ENCODE measurements at places on chromosomes 13 and 19. TPM values are rescaled to one million over a fixed set of nuclear protein-coding genes. Genes with fewer than 3 reads are reported as not detected.

- no peak overlapping the region for H3K4me3 ChIP-seq
- no peaks in the 10 kb centered on the region for H3K27me3 ChIP-seq
- peaks cover 1% of the 10 kb centered on the region for H3K4me1 ChIP-seq
Measured at GRCh38 chr13:76285463-76285862, 600.7 kb downstream of the KCTD12 start.

DNA sequence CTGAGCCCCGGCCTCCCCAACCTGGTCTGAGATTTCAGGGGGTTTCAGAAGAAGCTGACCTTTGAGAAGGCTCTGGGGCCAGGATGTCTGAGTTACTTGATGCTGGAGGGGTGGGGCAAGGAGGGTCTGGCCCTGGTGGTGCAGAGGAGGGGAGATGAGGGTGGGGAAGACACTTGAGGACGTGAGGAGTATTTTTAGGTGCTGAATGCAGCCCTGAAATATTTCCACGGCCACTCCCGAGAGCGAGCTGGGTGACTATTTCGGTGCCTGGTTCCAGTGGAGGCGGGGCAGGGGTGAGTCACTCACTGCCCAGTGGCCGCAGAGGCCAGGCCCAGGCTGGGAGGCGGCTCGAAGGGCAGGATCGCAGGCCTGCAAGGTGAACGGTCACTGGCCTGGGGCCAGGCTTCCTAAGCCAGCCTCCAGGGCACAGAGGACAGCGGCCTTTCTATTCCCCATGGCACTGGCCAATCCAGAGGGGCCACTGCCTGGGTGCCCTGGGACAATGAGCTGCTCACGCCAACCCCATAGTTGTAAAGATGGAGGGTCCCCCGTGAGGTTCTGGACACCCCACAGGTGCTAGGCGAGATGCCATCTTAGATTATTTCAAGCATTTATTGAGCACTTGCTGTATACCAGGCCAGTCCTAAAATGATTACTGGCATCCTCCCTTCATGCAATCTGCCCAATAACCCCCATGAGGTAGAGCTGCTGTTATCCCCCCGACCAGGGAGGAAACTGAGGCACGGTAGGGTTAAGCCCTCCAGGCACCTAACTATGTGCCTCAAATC, 19.7 kb upstream of the JUND start:
- H3K4me3 ChIP-seq = no peak overlapping the region
- peaks cover 12% of the 10 kb centered on the region for H3K4me1 ChIP-seq
- peak; percentile 70 for DNase-seq
- H3K36me3 ChIP-seq = no peaks in the 10 kb centered on the region

DNA sequence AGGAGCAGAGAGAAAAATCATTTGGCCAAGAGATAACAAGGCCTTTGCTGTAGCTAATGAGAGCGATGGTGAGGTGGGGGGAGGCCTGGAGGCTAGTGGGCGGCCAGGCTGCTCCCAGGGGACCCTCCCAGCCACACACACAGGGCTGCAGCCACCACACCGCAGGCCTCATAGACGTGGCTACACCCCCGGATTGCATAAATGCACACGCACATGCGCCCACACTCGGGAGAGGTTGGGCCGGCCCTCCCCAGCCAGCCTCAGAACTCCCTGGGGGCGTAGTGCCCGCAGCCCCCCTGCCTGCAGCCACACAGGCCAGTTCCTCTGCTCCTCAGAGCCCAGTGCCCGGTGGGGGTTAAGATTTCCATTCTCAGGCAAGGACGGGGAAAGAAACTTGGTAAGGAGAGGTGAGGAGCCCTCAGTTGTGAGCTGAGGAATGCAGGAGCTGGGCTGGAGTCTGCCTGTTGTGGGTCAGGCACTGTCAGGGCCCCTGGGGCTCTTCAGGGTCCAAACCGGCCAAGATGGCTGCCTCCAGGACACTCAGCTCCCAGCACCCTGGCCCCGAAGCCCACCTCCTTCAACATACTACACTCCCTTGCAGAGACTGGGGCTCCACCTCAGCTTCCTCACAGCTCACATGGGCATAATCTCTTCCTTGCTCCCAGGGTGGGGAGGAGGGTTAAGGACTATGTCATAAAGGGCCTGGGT, 8.0 kb downstream of the PTH2 start:
- H3K4me3 ChIP-seq = no peak overlapping the region
- no peaks in the 10 kb centered on the region for H3K4me1 ChIP-seq
- DNase-seq = no peak
- H3K27ac ChIP-seq = no peak overlapping the region

GRCh38 chr19:47480658-47481057, 3.4 kb downstream of the KPTN start:
- DNase-seq = no peak
- peaks cover 3% of the 10 kb centered on the region for H3K4me1 ChIP-seq
- no peaks in the 10 kb centered on the region for H3K27me3 ChIP-seq
- H3K27ac ChIP-seq = no peak overlapping the region
- no peaks in the 10 kb centered on the region for H3K36me3 ChIP-seq

- H3K36me3 ChIP-seq = no peaks in the 10 kb centered on the region
- no peaks in the 10 kb centered on the region for H3K27me3 ChIP-seq
- H3K4me1 ChIP-seq = peaks cover 2% of the 10 kb centered on the region
- peak; percentile 47 for DNase-seq
- H3K27ac ChIP-seq = no peak overlapping the region
Measured at GRCh38 chr13:113034451-113035212, 65.6 kb downstream of the MCF2L start.

- no peak for DNase-seq
- H3K27ac ChIP-seq = no peak overlapping the region
- peaks cover 7% of the 10 kb centered on the region for H3K4me1 ChIP-seq
- no peaks in the 10 kb centered on the region for H3K27me3 ChIP-seq
- no peaks in the 10 kb centered on the region for H3K36me3 ChIP-seq
Measured at GRCh38 chr13:48573213-48574007, 40.5 kb upstream of the RCBTB2 start.

GRCh38 chr13:36839981-36840380, 21.0 kb downstream of the RFXAP start:
- no peaks in the 10 kb centered on the region for H3K36me3 ChIP-seq
- H3K4me3 ChIP-seq = no peak overlapping the region
- no peaks in the 10 kb centered on the region for H3K27me3 ChIP-seq
- H3K27ac ChIP-seq = no peak overlapping the region
- H3K4me1 ChIP-seq = no peaks in the 10 kb centered on the region

DNA sequence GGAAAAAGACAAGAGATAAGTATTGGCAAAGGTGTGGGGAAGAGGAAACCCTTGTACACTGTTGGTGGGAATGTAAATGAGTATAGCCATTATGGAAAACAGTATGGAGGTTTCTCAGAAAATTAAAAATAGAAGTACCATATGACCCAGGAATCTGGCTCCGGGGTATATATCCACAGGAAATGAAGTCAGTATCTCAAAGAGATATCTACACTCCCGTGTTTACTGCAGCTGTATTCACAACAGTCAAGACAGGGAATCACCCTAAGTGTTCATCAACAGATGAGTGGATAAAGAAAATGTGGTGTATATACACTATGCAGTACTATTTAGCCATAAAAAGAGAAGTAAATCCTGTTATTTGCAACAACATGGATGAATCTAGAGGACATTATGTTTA, 13.5 kb downstream of the KCTD12 start:
- DNase-seq = no peak

GRCh38 chr19:13428352-13428751, 77.9 kb downstream of the CACNA1A start:
- no peak for DNase-seq
- no peaks in the 10 kb centered on the region for H3K27me3 ChIP-seq
- H3K36me3 ChIP-seq = no peaks in the 10 kb centered on the region
- H3K27ac ChIP-seq = no peak overlapping the region

GRCh38 chr13:73664851-73665250, 469.4 kb downstream of the KLF12 start:
- no peak overlapping the region for H3K27ac ChIP-seq
- no peaks in the 10 kb centered on the region for H3K27me3 ChIP-seq
- no peak overlapping the region for H3K4me3 ChIP-seq

DNA sequence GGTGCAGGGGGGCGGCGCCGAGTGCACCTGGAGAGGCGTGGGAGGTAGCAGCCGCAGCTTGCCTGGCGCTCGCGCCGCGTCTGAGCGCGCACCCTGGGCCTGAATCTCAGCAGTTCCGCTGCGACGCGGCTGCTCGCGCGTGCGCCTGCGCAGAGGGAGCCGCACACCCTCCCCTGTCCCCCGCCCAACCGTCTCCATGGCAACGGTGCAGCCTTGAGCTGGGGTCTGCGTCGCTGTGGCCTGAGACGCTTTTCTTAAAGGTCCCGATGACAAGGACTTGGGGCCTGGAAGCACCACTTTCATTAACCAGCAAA, at the start of gene PNMA8B:
Gene PNMA8B (minus strand): TSS at position 82 of the 314 bp plus-strand sequence. CDS start 402 bp downstream, outside the sequence.
- H3K27ac ChIP-seq = no peak within 1 kb of the TSS
- peak within 1 kb of the TSS; percentile 18 for H3K4me3 ChIP-seq
- H3K4me1 ChIP-seq = peaks cover 5% of the 10 kb centered on the region
- no peaks in the 10 kb centered on the region for H3K36me3 ChIP-seq

- no peak for DNase-seq
- no peak overlapping the region for H3K4me3 ChIP-seq
- H3K36me3 ChIP-seq = no peaks in the 10 kb centered on the region
- no peaks in the 10 kb centered on the region for H3K27me3 ChIP-seq
Measured at GRCh38 chr13:32150239-32150638, 118.7 kb downstream of the FRY start.

DNA sequence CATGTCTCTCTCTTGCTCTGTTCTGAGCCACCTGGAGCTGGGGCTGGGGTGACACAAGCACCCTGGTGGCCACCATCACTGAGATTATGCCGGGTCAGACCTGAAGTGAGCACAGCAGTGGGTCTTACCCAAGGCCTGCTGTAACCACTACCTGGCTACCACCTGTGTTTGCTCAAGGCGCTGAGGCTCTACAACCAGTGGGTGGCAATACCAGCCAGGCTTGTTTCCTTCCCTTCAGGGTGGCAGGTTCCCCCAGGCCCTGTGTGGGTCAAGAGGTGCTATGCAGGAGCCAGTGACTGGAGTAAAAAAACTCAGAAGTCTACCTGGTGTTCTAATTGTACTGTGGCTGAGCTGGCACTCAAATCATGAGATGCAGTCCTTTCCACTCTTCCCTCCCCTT, 8.0 kb upstream of the ZNF443 start:
- H3K4me1 ChIP-seq = no peaks in the 10 kb centered on the region
- no peak overlapping the region for H3K27ac ChIP-seq
- H3K36me3 ChIP-seq = no peaks in the 10 kb centered on the region
- H3K27me3 ChIP-seq = no peaks in the 10 kb centered on the region
- H3K4me3 ChIP-seq = no peak overlapping the region
- DNase-seq = no peak

DNA sequence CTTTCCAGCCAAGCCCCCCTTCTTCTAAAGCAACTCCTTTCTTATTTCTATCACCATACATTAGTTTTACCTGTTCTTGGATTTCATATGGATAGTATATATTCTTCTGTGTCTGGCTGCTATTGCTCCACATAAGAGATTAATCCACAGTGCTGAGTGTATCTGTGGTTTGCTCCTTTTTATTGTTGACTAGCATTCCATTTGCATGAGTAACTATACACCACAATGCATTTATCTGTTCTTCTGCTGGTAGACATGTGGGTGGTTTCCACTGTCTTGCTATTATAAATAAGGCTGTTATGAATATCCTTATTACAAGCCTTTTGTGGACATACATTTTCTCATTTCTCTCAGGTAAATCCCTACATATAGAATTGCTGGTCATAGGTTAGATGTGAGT, 138.2 kb downstream of the SLC7A1 start:
- H3K27ac ChIP-seq = no peak overlapping the region
- DNase-seq = no peak

GRCh38 chr19:12668932-12669269, 2.3 kb downstream of the WDR83 start:
- no peaks in the 10 kb centered on the region for H3K27me3 ChIP-seq
- peak overlapping the region; percentile 89 for H3K4me3 ChIP-seq
- peaks cover 12% of the 10 kb centered on the region for H3K4me1 ChIP-seq
- H3K27ac ChIP-seq = peak overlapping the region; percentile 92
- no peak for DNase-seq
- H3K36me3 ChIP-seq = no peaks in the 10 kb centered on the region

DNA sequence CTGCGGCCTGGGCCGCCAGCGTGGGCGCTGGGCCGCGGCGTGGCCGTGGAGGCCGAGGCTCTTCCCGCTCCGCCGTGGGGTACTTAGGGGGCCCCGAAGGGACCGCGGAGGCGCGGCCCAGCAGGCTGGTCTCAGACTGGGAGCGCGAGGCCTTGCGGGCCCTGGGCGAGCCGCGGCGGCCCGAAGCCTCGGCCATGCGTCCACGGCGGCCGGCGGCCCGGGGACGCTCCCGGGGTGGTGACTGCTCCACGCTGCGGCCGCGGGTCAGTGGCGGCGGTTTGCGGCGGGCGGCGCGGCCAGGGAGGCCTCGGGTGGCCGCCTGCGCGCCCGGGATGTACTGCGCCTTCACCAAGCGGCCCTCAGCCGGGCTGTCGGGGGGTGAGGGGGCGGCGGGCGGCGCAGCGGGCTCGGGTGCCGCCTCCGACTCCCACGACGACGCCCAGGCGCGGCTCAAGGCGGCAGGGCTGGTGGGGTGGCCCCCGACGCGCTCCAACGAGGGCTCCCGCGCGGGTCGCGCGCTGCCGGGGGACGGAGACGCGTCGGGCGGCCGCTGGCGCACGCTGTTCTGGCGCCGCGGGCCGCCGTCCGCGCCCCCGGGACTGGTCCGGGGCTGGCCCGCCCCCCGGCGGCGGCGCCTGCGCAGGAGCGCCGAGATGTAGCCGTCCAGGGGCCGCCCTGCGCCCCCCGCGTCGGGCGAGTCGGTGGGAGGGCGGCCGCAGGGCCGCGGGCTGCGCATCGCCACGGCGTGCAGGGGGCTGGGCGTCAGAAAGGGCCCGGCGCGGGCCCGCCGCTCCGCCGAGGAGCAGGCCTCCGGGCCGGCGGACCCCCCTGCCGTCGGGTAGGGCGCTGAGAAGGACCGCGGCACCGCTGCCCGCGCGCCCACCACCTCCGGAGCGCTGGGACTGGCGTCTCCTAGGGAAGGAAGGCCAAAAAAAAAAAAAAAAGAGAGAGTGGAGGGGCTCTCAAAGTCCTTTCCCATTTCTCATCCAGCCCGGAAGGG, 11.7 kb downstream of the DACT3 start:
- H3K36me3 ChIP-seq = no peaks in the 10 kb centered on the region
- H3K27me3 ChIP-seq = no peaks in the 10 kb centered on the region
- H3K27ac ChIP-seq = no peak overlapping the region
- DNase-seq = no peak
- no peak overlapping the region for H3K4me3 ChIP-seq

GRCh38 chr13:110555601-110556223, 5.8 kb downstream of the RAB20 start:
- no peaks in the 10 kb centered on the region for H3K36me3 ChIP-seq
- no peak overlapping the region for H3K4me3 ChIP-seq
- no peak overlapping the region for H3K27ac ChIP-seq
- DNase-seq = no peak
- no peaks in the 10 kb centered on the region for H3K27me3 ChIP-seq
- H3K4me1 ChIP-seq = peaks cover 7% of the 10 kb centered on the region

Gene GNA15
- 2.2 TPM for total RNA-seq

Gene ADGRE1
- total RNA-seq = 0.20 TPM

Gene POU4F1
- not detected for total RNA-seq

Gene ZNF135
- total RNA-seq = 16.1 TPM

Gene GSX1
- total RNA-seq = not detected

Gene CD70
- total RNA-seq = not detected

Gene CYP2A7
- 0.83 TPM for total RNA-seq

Gene LILRA1
- 0.30 TPM for total RNA-seq

Gene TMED1
- 28.3 TPM for total RNA-seq

Gene CYP2F1
- not detected for total RNA-seq

Gene S1PR2
- total RNA-seq = 3.6 TPM

Gene LENG9
- total RNA-seq = 8.0 TPM

Gene ZNF324B
- total RNA-seq = 9.9 TPM

Gene AZU1
- not detected for total RNA-seq

Gene SMIM44
- total RNA-seq = not detected

Measured in ovary (tissue), 10 donors.